Osteoblast (primary cell): ENCODE measurements at places on chromosomes 12 and 14.

- peaks cover 15% of the 10 kb centered on the region for H3K36me3 ChIP-seq
- no peak overlapping the region for H3K4me3 ChIP-seq
- H3K27ac ChIP-seq = no peak overlapping the region
These were observed 600 bp upstream of the LAG3 start for GRCh38 chr12:6771509-6772330.

DNA sequence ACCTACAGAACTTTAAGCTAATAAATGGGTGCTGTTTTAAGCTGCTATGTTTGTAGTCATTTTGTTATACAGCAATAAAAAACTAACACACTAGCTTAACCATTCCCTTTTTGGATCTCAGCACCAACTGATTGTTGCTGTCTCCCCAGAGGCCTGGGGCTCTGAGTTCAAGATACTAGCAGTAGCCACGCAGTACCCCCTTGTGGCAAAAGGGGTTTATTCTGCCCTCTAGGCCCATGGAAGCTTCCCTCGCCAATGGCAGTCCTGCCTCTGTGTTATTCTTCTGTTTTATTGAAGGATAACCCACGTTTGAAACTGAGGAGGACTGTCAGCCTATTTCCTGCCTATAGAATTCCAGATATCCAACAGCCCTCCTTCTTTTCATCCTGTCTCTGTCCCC is 455.3 kb upstream of the ATP2B1 start:
- H3K27ac ChIP-seq = no peak overlapping the region
- H3K36me3 ChIP-seq = no peaks in the 10 kb centered on the region
- no peak overlapping the region for H3K4me3 ChIP-seq
- no peaks in the 10 kb centered on the region for H3K4me1 ChIP-seq
- H3K27me3 ChIP-seq = no peaks in the 10 kb centered on the region

GRCh38 chr14:22200977-22201605 is 387.9 kb downstream of the DAD1 start:
- peaks cover 2% of the 10 kb centered on the region for H3K27me3 ChIP-seq
- H3K4me3 ChIP-seq = no peak overlapping the region
- H3K27ac ChIP-seq = no peak overlapping the region
- no peaks in the 10 kb centered on the region for H3K4me1 ChIP-seq
- H3K36me3 ChIP-seq = no peaks in the 10 kb centered on the region

DNA sequence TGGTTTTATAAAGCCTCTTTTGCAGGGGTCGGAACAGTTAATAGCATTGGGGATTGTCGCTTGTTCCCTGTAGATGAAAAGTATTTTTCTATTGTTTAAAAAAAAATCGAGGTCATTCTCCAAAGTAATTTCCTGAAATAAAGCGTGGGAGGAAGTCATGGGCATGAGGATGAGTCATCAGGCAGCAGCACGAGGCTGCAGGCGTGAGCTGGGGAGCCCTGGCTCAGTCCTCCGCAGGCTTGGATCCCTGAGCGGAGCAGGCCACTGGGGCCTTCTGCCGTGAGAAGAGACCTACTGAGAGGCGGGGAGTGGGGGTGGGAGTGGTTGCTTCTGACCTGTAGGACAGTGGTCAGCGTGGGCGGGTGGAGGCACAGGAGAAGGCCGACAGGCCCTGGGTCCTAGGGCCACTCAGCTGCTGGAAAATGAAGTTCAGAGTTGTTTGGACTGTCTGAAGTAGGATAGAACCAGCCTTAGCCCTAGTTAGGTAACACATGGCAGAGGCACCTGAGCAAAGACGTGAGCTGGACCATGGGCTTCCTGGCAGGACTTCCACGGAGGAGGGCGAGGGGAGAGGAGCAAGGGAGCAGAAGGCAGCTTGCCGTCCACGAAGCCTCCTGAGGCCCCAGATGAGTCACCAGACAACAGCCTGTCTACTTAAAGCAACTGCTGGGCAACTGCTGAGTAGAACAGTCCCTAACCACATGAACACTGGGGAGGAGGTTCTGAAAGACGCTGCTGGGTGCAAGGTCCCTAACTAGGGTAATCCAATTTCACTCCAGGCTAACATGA is 21.1 kb upstream of the LGALS3 start:
- H3K27ac ChIP-seq = peak overlapping the region; percentile 100
- no peaks in the 10 kb centered on the region for H3K27me3 ChIP-seq
- H3K4me1 ChIP-seq = peaks cover 29% of the 10 kb centered on the region
- DNase-seq = peak; percentile 96
